ENCODE measurements at places on chromosomes 16 and 17.

- DNase-seq: no peak
These were observed 419.1 kb downstream of the MAF start for GRCh38 chr16:79181419-79181818.

GRCh38 chr16:1981398-1981836 is at the start of gene NOXO1:
Gene NOXO1, minus strand, starts transcription at chr16:1981469. Its CDS starts 290 bp downstream, at chr16:1981179.
- DNase-seq: no peak

DNA sequence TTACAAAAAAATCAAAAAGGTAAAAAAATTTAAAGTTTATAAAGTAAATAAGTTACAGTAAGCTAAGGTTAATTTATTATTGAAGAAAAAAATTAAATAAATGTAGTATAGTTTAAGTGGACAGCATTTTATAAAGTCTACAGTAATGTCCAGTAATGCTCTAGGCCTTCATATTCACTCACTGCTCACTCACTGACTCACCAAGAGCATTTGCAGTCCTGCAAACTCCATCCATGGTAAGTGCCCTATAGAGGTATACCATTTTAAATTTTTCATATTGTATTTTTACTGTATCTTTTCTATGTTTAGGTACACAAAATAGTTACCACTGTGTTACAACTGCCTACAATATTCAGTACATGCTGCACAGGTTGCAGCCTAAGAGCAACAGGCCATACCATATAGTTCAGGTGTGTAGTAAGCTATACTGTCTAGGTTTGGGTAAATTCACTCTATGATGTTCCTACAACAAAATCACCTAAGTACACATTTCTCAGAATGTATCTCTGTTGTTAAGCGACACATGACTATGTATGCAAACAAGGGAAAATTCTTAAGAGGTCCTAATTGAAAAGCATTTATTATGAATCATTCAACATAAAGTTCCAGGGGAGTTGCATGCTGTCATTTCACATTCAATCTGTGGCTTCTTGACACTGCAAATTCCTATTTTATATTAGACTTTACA is 92.3 kb downstream of the SPAG9 start:
- DNase-seq: no peak

- DNase-seq: no peak
These were observed 97.9 kb upstream of the ZNF750 start for GRCh38 chr17:82937411-82938371.

- no peak for DNase-seq
These were observed 94.1 kb upstream of the SIAH1 start for GRCh38 chr16:48479329-48479728.

DNA sequence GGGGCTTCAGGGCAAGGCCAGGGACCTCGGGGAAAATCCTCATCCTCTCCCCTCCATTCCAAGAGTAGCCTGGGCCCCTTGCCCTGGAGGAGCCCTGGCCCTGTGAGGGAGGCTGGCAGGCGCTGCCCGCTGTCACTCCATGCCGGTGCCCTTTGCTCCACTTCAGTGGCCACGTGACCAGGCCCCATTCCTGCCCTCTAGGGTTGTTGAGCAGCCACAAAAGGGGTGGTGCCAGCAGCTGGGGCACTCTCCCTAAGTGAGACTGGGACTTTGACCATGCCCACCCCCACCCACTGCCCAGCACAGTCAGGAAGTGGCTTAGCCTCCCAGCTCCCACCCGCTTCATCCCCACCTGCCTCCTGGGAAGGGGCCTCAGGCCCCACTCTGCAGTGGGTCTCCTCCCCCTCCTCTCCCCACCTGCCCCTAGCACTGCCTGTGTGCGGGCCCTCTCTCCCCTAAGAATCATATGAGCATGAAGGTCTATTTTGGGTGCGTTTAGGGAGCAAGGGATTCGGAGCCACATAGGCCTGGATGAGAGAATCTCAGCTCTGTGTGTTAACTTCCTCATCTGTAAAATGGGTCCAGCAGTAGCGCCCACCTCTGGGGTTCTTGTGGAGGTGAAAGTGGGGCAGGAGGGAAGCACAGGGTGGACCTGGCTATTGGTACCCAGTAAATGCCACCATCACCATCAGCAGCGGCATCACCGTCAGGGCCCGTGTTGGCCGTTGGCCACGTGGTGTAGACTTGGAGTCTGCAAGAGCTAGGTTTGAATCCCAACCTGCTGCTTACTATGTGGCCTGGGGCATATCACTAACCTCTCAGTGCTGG is 7.2 kb downstream of the PDK2 start:
- DNase-seq: no peak

All from activated T-helper 1 cell treated with anti-CD3 and anti-CD28 coated beads, Interleukin-12 subunit alpha, Interleukin-12 subunit beta, Interleukin-2, Interleukin-4 antibody, amounts not matched to agents 30 ng/mL and 10 ng/mL and 1 ng/mL, durations not matched to agents 14 hours and 24 hours and 36 hours (primary cell).